ENCODE measurements at places on chromosomes 3 and 15. TPM values are rescaled to one million over a fixed set of nuclear protein-coding genes. Genes with fewer than 3 reads are reported as not detected.

- ATAC-seq: no peak
Observed at GRCh38 chr3:39935261-39935660, 125.9 kb downstream of the MYRIP start.

DNA sequence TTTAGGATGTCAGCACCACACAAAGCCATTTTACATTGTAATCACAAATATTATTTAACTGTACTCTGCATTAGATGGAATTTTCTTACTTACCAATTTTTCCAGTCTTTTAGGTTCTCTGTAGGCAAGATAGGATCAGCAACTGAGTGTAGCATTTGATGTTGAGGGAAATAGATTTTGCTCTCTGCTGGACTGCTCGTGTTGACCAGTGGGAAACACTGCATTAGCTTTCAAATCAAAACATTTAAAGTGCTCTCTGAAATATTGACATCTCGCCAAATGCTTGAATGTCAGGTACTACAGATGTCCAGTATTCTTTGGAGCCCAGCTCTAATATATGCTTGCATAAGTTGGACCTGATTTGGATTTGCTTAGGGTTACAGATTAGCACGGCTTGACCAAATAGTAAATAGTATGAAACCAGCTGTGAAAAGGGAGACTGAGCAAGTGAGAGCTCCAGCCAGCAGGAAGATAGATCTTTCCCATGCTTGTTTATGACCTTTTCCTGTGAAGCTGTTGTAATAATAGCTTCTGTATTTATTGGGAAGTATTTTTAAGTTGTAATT lies 29.5 kb downstream of the P2RY14 start:
- no peak for ATAC-seq

DNA sequence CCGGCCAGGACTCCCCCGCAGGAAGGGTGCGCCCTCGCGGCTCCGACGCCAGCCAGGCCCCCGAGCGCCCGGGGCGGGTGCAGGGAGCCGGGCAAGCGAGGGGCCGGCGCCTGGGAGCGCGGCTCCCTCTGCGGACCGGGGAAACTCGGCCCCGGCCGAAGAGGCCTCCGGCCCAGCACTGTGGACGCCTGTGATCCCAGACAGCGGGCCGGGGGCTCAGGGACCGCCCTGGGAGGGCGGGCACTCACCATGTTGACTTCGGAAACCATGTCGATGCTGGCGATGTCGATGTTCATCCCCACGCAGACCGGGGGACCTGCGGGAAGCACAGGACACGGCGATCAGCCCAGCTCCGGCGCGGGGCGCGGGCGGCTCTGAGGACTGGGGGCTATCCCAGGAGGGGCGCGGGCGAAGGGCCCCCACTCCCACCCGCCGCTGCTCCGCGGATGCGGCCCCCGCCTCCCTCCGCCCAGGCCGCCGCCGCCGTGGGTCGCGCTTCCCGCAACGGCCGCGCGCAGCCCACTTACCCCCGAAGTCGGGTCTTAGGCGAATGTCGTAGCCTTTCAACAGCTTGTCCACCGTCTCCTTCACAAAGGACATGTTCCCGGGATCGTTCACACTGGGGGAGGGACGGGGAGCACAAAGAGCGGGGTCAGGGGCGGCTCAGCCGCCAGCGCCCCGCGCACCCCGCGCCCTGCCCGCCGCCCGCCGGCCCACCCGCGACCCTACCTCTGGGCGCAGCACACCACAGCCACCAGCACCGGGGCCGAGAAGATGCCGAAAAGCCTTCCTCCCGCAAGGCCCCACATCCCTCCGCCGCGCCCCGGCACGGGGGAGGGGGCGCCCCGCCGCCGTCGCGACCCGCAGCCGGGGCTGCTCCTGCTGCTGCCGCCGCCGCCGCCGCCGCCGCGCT lies at the start of gene GABRB3:
TSS of gene GABRB3 (minus strand) at position 913 of the 913 bp plus-strand sequence.
- ATAC-seq: no peak

DNA sequence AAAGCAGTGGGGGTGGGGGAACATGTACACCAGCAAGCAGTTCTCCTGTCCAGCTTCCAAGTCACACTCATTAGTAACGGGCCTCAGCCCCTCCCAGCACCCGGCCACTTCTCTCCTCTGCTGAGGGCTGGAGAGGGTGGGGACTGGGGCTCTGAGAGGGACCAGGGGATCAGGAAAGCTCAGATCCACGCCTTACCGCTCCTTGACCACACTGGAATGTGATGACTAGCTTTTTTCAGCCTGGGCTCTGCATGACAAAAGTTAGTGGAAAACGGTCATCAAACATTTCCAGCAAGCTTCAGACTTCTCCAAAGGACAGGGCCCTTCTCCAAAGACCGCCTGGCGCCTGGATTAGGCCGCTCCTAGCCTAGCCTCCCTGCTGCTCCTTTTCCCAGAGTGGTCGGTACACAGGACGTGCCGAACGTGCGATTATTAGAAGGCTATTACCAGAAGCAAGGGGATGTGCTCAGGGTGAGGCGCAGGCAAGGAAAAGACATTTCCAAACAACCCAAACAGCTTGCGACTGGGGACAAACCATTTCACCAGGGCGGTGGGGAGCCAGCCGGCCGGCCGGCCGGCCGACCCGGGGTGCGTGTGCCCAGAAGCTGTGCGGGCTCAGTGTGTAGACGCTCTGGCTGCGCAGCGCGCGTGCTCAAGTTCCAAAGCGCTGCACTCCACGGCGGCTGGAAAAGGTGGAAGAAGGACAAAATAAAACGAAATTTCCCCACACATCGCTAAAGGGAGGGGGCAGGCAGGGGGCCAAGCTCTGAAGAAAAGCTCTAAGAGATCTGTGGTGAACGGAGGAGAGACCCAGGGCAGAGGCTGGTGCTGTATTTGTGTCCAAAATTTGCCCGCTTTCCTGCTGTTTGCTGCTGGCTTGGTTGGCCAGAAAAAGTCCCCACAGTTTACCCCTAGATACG lies 51.0 kb upstream of the SSR3 start:
- peak; percentile 75 for ATAC-seq

The CAPN3 gene
- total RNA-seq: 16.2 TPM

- no peak for ATAC-seq
Observed at GRCh38 chr3:195699860-195700259, 20.9 kb upstream of the MUC20 start.

DNA sequence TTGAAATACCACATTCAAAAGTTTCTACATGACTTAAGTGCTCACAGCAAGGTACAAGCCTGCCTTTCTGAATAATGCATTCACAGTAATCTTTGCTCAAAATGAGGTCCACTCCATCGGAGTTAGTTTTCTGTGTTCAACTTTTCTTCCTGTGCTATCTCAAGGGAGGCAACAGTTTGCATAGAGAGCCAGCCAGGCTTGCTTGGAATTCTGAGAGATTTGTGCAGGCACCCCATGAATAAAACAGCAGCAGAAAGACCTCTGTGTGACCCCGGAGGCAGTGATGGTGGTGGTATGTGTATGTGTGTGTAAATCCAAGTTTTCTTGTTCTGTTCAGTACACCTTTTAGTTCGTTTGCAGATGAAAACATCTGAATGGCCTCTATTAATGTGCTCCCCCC lies 124.0 kb downstream of the ADAMTS9 start:
- no peak for ATAC-seq

- no peak for ATAC-seq
Observed at GRCh38 chr15:59918994-59919951, 84.8 kb upstream of the FOXB1 start.

The SNAP23 gene
- total RNA-seq: 71.8 TPM

GRCh38 chr3:52154135-52155094 lies at the start of gene POC1A:
POC1A (minus strand) TSS chr3:52154423; CDS start chr3:52154372, 51 bp downstream.
- ATAC-seq: peak; percentile 99

The CADPS gene
- total RNA-seq: 14.4 TPM

The HDAC11 gene
- total RNA-seq: 23.3 TPM

DNA sequence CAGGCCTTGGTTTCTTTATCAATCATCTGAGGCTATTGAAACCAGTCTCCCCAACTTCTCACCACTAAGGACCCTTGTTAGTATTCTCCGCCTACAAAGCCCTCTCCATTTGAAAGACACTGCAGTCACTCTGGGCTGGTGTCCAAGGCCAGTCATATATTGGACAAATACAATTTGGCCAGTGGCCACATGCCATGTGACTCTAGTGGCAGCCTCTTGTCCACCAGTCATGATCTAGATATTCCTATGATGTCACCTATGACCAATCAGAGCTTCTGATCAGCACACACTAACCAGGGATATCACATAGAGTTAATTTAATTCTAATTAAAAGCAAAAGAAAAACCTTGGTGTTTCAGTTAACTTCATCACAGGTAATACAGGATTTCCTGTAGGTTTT lies 68.2 kb downstream of the RAB11A start:
- no peak for ATAC-seq

GRCh38 chr15:60407415-60407805 lies 9.6 kb upstream of the ANXA2 start:
- peak; percentile 46 for ATAC-seq

DNA sequence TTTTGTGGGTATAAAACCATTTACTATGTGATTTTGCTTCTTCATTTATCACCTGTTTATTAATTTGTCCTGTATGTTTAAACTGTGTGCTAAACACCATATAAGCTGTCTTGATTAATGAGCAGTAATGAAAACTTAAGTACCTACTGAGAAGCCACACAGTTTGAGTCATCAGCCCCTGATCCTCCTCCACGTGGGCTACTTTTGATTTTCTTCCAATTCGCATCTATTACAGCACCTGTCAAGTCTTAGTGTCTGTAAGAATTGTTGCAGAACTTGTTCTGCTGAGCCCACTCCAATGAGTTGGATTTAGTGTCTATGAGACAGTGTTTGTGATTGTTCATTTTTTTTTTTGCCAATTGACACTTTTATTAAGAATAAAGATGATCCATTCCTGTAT lies 16.8 kb downstream of the EPHA6 start:
- ATAC-seq: no peak

GRCh38 chr15:56234804-56235203 lies 8.9 kb downstream of the RFX7 start:
- no peak for ATAC-seq

DNA sequence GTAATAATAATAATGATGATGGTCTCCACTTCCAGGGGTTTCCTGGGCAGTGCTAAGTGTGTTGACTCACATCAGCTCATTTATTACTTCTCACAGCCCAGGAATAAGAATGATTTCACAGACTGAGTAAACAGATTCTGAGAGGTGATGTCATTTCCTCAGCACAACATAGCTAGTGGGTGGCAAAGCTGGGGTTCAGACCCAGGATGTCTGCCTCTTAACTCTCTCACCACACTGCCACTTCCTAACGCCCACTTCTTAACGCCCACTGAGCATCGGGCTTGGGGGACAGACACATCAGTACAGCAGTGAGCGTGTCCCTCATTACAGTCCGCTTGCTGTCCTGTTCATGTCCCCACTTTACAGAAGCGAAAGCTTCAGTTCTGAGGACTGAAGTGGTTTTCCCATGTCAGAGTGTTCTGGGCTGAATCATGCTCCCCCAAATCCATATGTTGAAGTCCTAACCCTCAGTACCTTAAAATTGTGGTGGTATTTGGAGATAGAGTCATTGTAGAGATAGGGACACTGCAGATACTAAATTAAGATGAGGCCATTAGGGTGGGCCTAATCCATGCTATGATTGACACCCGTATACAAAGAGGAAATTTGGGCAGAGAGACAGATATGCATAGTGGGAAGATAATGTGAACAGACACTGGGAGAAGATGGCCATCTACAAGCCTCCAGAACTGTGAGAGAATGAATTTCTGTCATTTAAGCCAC lies 68.0 kb downstream of the ATP2B2 start:
- no peak for ATAC-seq

DNA sequence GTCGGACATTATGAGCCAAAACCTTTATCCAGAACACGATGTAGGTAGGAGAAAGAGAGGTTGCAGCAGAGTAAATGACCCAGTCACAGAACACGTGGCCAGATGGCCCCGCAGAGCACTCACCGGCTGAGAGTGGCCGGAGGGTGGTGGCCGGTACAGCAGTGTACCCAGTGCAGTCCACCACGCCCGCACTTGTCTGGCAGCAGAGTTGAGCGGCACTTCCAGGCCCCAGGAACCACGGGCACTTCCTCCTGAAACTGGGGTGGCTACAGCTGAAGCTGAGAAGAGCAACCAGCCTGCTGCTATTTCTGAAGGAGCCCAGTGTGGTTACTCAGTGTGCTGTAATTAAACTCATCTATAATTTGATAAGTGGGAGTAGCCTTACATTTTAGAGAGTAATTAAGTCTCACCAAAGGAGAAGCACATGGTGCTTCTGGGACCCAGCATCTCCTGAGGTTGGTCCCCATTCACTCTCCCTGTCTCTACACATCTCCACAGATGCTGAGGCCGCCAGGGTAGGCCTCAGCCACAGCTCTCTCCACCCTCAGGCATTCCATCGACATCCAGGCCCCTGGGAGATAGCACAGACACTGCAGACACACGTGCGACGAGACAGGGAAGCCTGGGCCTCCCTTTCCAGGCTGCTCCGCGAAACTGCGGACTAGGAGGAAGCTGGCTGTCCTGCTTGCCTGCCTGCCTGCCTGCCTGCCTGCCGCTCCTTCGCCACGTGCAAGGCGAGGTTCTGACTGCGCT lies 49.8 kb downstream of the BDH1 start:
- no peak for ATAC-seq

DNA sequence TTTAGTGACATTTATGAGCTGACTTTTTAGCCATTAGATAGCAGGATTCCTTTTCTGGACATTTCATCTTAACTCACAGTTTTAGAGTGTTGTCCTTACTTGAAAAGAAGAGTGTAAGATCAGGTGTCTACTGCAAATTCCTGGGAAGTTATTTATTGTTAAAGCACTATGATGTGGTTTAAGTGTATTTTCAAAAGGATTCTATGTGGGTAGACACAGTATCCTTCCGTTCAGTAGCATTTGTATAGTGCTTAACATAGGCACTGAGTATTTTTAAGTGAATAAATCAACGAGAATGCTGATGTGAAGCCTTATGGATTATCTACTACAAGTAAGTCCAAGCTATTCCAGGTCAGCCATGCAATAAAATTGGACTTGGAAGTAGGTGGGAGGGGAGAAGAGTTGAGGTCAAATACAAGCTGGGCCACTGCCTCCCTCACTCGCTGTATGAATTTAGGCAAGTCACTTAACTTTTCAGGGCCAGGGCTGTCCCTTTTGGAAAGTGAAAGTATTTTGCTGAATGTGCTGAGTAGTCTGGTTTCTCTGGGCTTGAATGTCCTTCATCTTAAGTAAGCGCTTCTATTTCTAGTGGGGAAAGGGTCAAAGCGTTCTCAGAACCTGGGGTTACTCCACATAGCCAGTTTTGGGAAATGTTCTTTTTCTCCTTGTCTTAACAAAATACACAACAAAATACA lies 48.6 kb downstream of the GAP43 start:
- ATAC-seq: peak; percentile 43

Measured in gastroesophageal sphincter (tissue), 4 donors.